NCI-H69 (cell line): ENCODE measurements at places on chromosomes 4 and X.

- DNase-seq, result no peak
These were observed 11.8 kb downstream of the ARSJ start for GRCh38 chr4:113967687-113968086.

DNA sequence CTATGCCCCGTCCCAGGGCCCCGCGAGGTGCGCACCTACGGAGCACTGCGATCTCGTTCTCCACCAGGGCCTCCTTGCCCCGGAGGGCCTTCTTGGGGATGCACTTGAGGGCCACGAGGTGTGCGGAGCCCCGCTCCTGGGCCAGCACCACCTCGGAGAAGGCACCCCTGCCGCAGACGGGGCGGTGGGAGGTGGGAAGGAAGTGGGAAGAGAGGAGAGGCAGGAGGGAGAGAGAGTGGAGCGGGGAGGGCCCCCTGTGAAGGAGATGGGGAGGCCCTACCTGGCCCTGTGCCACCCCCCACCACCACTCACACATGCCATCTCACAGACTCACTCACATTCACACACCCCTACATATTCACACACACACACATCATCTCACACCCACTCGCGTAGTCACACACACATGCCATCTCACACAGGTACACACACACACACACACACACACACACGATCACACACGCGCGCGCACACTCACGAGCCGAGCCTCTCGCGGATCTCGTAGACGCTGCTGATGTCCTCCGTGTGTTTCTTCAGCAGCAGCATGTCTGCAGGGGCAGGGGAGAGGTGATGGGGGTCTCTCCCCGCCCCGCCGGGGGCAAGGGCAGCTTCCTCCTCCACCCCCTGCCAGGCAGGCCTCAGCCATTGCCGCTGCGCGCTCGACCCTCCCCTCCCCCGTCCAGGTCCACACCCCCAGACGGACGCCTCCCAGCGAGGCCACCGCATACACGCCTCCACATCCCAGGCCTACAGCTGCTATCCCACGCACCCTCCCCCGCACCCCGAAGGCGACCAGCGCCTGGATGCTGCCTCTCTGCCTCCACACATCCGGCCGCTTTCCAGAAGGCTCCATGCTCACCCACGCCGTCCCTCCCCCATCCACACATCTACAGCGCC, 834 bp downstream of the PNCK start:
- no peak for DNase-seq

DNA sequence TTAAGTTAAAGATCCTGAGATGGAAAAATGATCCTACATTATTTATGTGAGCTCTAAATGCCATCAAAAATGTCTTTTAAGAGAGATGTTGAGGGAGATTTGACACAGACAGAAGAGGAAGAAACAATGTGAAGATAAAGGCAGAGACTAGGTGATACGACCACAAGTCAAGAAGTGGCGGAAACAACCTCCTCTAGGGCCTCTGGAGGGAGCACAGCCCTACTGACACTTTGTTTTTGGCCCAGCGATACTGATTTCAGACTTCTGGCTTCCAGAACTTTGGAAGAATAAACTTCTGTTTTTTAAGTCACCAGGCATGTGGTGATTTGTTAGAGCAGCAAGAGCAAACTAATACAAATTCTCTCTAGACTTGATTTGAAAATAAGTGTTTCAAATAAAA, 1216.1 kb downstream of the FSTL5 start:
- no peak for DNase-seq

DNA sequence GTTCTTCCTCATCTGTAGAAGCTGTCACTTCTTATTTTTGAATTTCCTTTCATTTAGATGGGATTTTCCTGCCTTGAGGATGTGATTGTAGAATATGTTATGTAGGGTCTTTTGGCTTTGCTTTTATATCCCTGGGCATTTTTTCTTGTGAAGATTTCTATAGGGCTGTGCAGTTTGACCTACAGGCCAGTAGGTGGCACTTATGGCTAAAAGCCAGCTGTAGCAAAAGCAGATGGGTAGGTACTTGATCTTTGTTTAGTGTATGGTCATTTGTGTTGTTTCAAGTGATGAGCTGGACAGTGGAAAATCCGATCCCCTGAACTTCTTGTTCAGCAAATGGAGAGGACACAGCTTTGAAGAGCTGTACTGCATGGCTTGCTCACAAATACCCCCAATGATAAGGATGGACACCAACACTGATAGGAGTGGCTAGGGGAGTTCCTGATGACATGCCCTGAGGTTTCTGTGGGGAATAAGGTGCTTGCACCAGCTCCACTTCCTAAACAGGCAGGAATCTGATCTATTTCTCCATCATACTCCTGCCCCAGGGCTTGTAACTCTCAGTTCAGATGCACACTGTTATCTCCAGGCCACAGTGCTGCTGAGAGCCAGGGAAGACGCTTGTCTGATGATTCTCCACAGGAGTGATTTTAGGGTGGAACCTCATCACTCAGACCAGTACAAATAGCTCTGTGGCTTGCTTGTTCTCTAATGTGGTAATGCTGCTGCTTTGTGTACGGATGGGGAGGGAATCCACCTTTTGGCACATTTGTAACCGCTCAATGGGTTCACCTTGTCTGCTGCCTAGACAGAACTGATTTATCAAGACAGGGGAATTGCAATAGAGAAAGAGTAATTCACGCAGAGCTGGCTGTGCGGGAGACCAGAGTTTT, 417.1 kb upstream of the MAGEB16 start:
- peak; percentile 3 for DNase-seq
